ENCODE measurements at places on chromosomes 3 and 15. TPM values are rescaled to one million over a fixed set of nuclear protein-coding genes. Genes with fewer than 3 reads are reported as not detected.

GRCh38 chr3:186097317-186097662 is 11.6 kb downstream of the ETV5 start:
- no peak for DNase-seq

DNA sequence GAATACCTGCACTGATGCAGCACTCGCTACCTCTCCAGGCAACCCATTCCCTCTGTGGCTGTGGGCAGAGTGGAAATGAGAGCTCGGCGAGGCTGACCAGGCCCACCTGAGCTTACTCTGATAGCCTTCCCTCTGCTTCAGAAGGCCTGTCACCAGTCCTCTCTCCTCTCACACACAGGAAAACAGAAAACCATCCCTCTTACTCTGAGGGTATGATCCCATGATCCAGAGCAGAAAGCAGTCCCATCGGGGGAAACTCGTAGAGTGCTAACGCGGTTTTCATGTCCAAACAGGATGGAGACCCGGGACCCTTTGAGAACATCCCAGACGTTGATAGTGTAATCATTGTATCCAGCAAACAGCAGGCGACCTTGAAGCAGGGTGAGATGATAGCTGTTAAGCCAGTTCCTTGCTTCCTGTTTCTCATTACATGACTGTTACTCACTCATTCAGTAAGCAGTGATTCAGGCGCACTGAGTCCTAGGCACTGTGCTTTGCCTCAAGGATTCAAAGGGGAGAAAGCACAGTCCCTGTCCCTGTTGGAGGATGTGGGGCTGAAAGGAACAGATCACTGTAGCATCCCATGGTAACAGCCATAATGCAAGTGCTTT is 11.8 kb upstream of the BCL2L10 start:
- no peak for DNase-seq

- DNase-seq: peak; percentile 79
Measured at GRCh38 chr3:184347321-184348056, 10.1 kb downstream of the FAM131A start.

GRCh38 chr3:38116471-38117162 is 20.3 kb downstream of the ACAA1 start:
- no peak for DNase-seq

NR2E3 gene
- total RNA-seq: 3.4 TPM

POLQ gene
- 2.7 TPM for total RNA-seq

C2CD4A gene
- total RNA-seq: under 0.01 TPM

Measured in muscle of leg (tissue), 16 donors.